ENCODE measurements at places on chromosomes 1 and 21. TPM values are rescaled to one million over a fixed set of nuclear protein-coding genes. Genes with fewer than 3 reads are reported as not detected.

The RHOU gene
- total RNA-seq: 14.8 TPM

The FCRL4 gene
- not detected for total RNA-seq

The PODN gene
- total RNA-seq: 58.7 TPM

The RNF186 gene
- not detected for total RNA-seq

The CCDC17 gene
- total RNA-seq: 0.74 TPM

The CCDC27 gene
- not detected for total RNA-seq

The LYPD8 gene
- 0.14 TPM for total RNA-seq

The FLG2 gene
- not detected for total RNA-seq

The IGSF21 gene
- total RNA-seq: not detected

The TMEM82 gene
- total RNA-seq: not detected

The HSF2BP gene
- 1.7 TPM for total RNA-seq

The BRINP3 gene
- not detected for total RNA-seq

The OR14K1 gene
- not detected for total RNA-seq

The LRRC53 gene
- total RNA-seq: not detected

The CCDC24 gene
- total RNA-seq: 2.8 TPM

The AIRE gene
- total RNA-seq: 0.09 TPM

The CD101 gene
- total RNA-seq: 0.14 TPM

The ANKRD34A gene
- 0.18 TPM for total RNA-seq

The C1QA gene
- not detected for total RNA-seq

The ZNF362 gene
- total RNA-seq: 2.6 TPM

The IKBKE gene
- 11.5 TPM for total RNA-seq

The C1orf105 gene
- not detected for total RNA-seq

The KPRP gene
- total RNA-seq: not detected

The TRIM17 gene
- total RNA-seq: 0.09 TPM

The ZNF593OS gene
- not detected for total RNA-seq

The OSCP1 gene
- total RNA-seq: 12.8 TPM

The TEDDM1 gene
- total RNA-seq: not detected

The MIS18A gene
- total RNA-seq: 3.5 TPM

The TOR1AIP1 gene
- 39.7 TPM for total RNA-seq

The IL19 gene
- not detected for total RNA-seq

The SEMA4A gene
- 0.57 TPM for total RNA-seq

The TFF2 gene
- not detected for total RNA-seq

The LRRC39 gene
- 0.46 TPM for total RNA-seq

The PTGS2 gene
- total RNA-seq: 53.3 TPM

The ANXA9 gene
- total RNA-seq: 0.28 TPM

The PRDM2 gene
- total RNA-seq: 7.0 TPM

The OPTC gene
- total RNA-seq: not detected

The AGMAT gene
- total RNA-seq: 0.83 TPM

The DMRTA2 gene
- total RNA-seq: 0.09 TPM

The KCNA3 gene
- total RNA-seq: 0.18 TPM

The LHX8 gene
- total RNA-seq: 1.00 TPM

The DIRAS3 gene
- total RNA-seq: 2.8 TPM

The PIK3C2B gene
- total RNA-seq: 1.6 TPM

The NBPF10 gene
- 2.5 TPM for total RNA-seq

The MFAP2 gene
- 10.7 TPM for total RNA-seq

The PADI3 gene
- total RNA-seq: not detected

The CYP2J2 gene
- total RNA-seq: under 0.01 TPM

The EIF2D gene
- total RNA-seq: 47.5 TPM

The FAM72D gene
- total RNA-seq: 0.37 TPM

The FAM163A gene
- under 0.01 TPM for total RNA-seq

The PAQR6 gene
- total RNA-seq: 0.28 TPM

The RHOC gene
- 406 TPM for total RNA-seq

The ASCL5 gene
- not detected for total RNA-seq

The CD52 gene
- total RNA-seq: not detected

The AMY1C gene
- total RNA-seq: not detected

The CDA gene
- 0.85 TPM for total RNA-seq

The GPATCH3 gene
- 10.1 TPM for total RNA-seq

The PRMT6 gene
- total RNA-seq: 14.5 TPM

The PLPP3 gene
- 280 TPM for total RNA-seq

All from smooth muscle cell of bladder (primary cell).